ENCODE measurements at places on chromosomes 6 and 20.

- DNase-seq = no peak
Measured at GRCh38 chr20:17202673-17203072, 24.2 kb upstream of the PCSK2 start.

GRCh38 chr6:113160306-113161017, 696.7 kb upstream of the MARCKS start:
- DNase-seq = no peak

DNA sequence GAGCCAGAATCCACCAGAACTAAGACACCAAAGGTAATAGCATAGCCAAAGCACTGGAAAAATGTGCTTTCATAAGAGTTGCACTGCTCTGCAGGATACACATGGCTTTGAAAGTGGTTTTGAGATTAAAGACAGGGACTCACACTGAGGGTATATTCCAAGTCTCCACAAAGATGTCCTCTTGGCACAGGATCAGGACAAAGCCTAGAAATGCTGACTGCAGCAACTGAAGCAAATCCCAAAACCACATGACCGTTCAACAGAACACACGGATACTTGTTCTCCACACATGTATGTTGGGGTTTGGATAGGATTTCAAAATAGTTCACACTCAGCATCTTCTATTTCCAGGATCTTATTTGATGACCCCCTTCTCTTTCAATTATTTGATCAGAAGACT, 364.3 kb upstream of the HSF2 start:
- no peak for DNase-seq

GRCh38 chr6:48630511-48630910, 519.5 kb upstream of the PTCHD4 start:
- DNase-seq = no peak

DNA sequence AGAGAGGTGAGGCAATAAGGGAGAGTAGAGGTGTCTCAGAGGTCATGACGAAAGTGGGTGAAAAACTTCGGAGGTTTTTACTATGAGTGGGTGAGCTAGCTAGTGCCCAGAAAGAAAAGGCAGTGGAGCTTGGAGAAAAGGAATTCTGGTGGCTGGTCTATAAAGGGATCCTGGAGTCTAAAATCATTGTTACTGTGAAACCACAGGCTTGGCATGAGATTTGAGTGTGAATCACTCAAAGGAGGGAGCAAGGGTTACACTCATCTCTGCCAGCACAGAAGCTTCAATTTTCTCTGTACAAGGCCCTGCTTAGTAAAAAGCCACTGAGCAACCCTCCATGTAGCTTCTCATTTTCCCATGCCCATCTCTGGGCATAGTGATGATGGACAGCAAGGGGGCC, 47.5 kb downstream of the CD83 start:
- no peak for DNase-seq

GRCh38 chr20:63825331-63826118, 5.5 kb downstream of the ZBTB46 start:
- DNase-seq = no peak
